ENCODE measurements at places on chromosomes 7 and 10.

DNA sequence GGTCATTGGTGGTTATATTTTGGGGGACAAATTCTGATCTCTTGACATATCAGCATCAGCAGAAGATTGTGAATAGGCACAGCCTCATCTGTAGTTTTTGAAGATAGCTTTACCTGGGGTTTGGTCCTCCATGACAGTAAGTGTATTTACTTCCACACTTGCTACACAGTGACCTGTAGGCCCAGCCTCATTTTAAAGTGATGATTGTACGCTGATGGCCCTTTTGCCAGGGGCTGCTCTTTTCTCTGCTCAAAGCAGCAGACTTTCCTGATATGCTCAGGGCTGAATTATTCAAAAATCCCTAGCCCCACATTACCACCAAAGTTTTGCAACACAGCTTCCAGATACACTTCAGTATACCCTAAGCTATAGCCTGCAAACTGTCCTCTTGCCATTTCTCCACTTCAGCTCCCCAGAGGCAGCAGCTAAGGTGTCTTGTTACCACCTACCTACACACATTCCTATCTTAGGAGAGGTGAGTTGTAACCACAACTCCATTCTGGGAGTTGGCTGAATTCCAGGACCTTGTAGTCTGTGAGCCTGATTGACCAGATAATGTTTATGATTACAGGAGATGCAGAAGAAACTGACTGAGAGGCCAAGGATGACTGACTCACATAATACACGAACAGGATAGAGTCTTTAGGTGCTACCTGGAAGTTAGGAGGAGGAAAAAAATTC is 6.0 kb downstream of the ASB4 start:
- H3K4me1 ChIP-seq = no peaks in the 10 kb centered on the region
- H3K4me3 ChIP-seq = no peak overlapping the region
- peak; percentile 85 for DNase-seq
- H3K27ac ChIP-seq = no peak overlapping the region
- no peaks in the 10 kb centered on the region for H3K36me3 ChIP-seq
- no peaks in the 10 kb centered on the region for H3K27me3 ChIP-seq

DNA sequence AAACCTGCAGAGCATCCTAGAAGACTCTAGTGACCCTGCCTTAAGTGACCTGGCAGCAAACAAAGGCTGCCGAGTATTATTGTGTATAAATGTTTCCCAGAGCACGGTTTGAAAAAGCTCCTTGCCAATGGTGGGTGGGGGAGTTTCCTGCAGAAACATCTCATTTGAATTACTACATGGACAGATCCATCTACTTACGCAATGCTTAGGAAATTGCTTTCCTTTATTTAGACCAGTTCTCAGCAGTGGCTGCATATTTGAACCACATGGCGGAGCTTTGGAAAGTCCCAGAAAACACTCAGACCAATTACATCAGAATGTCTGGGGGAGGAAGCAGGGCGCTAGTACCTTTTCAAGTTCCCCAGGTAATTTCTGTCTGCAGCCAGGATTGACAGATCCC is 560.9 kb downstream of the SDK1 start:
- H3K27ac ChIP-seq = peak overlapping the region; percentile 59
- no peaks in the 10 kb centered on the region for H3K36me3 ChIP-seq
- H3K4me1 ChIP-seq = peaks cover 8% of the 10 kb centered on the region
- H3K27me3 ChIP-seq = no peaks in the 10 kb centered on the region
- no peak for DNase-seq

- H3K27ac ChIP-seq = no peak overlapping the region
- no peaks in the 10 kb centered on the region for H3K36me3 ChIP-seq
- no peaks in the 10 kb centered on the region for H3K27me3 ChIP-seq
- peak; percentile 11 for DNase-seq
- H3K4me1 ChIP-seq = no peaks in the 10 kb centered on the region
These were observed 84.5 kb upstream of the SEMA3C start for GRCh38 chr7:81003326-81003725.

- H3K4me1 ChIP-seq = no peaks in the 10 kb centered on the region
- no peak for DNase-seq
- H3K27me3 ChIP-seq = no peaks in the 10 kb centered on the region
- H3K4me3 ChIP-seq = no peak overlapping the region
These were observed 1284.1 kb upstream of the AUTS2 start for GRCh38 chr7:68314208-68314607.

GRCh38 chr7:54782829-54783228 is 23.8 kb upstream of the SEC61G start:
- no peaks in the 10 kb centered on the region for H3K36me3 ChIP-seq
- no peak overlapping the region for H3K27ac ChIP-seq
- no peak for DNase-seq

Measured in kidney (tissue), 22 donors.